ENCODE measurements at places on chromosomes 3 and 15. TPM values are rescaled to one million over a fixed set of nuclear protein-coding genes. Genes with fewer than 3 reads are reported as not detected.

Gene AGBL1
- total RNA-seq, result not detected

- no peak for DNase-seq
Observed at GRCh38 chr3:61649381-61650170, 88.2 kb downstream of the PTPRG start.

GRCh38 chr3:110430146-110430545 lies 641.5 kb upstream of the NECTIN3 start:
- DNase-seq, result peak; percentile 14

GRCh38 chr15:85036716-85037115 lies 55.1 kb downstream of the PDE8A start:
- no peak for DNase-seq

Measured in GM23248 (cell line).